HFF-Myc (cell line): ENCODE measurements at places on chromosomes 7 and 10.

GRCh38 chr10:12702215-12702770 is 299.2 kb downstream of the CCDC3 start:
- no peak for DNase-seq

DNA sequence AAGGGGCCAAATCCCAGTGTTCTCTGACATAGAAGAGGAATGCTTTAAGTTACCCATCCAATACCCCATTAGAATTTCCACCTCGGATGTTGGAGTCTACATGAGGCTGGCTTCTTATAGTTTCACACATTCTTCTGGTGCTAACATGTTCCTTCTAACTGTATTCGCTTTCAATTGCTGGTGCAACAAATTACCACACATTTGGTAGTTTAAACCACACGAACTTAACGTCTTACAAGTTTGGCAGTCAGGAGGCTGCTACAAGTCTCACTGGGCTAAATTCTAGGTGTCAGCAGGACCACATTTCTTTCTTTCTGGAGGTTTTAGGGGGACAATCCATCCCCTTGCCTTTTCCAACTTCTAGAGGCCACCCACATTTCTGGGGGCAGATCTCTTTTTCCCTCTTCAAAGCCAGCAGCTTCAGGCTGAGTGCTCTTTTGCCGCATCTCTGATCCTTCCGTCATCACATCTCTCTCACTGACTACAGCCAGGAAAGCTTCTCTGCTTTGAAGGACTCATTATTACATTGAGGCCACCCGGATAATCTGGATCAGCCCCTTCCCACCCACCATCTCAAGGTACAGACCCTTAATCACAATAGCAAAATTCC is 5.1 kb upstream of the MACC1 start:
- DNase-seq, result no peak

DNA sequence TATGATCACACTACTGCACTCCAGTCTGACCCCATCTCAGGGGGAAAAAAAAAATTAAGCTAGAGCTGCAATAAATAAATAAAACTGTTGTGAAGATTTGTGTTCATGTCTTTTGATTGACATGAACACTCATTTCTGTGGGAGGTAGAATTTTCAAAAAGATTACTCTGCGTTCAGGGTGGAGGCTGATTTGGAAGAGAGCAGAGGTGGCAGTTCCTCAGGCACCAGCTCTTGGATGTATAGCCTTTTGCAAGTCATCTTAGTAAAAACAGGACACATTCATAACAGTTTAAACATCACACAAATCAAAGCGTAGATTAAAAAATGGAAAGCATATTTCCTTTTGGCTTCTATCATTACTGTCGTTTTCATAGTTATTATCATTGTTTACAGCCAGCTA is 243.5 kb upstream of the LRGUK start:
- DNase-seq, result no peak

DNA sequence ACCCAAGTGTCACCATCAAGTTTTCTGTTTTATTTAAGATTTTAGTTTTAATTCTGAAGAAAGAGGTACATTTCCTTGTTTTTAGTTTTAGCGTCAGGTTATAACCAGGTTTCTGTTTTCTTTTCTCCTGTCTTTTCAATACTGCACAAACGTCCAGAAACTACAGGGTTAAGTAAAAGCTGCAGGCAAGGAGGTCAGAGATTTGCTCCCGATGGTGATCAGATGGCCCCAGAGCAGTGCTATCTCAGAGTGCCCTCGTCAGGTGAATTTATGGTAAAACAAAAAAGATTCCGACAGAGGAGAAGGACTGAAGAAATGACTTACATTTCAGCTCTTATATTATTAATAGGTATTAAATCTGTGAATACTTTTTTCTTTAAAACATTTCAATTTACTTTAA is 128.2 kb downstream of the STRA8 start:
- DNase-seq, result no peak

- no peak for DNase-seq
Measured at GRCh38 chr7:122487131-122487530, 182.6 kb upstream of the FEZF1 start.

- DNase-seq, result no peak
Measured at GRCh38 chr7:120941856-120942255, 8.7 kb upstream of the ING3 start.

DNA sequence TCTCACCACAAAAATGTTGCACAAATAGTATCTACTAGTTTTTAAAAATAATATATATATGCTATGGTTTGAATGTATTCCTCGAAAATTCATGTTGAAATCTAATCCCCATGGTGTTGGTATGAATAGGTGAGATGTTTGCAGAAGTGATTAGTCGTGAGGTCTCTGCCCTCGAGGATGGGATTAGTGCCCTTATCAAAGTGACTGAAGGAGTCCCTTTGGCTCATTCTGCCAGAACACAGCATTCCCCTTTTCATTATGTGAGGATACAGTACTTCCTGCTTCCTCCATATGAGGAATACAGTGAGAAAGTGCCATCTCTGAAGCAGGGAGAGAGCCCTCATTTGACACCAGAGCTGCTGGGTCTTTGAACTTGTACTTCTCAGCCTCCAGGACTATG is 777.5 kb upstream of the LRRTM3 start:
- DNase-seq, result no peak

DNA sequence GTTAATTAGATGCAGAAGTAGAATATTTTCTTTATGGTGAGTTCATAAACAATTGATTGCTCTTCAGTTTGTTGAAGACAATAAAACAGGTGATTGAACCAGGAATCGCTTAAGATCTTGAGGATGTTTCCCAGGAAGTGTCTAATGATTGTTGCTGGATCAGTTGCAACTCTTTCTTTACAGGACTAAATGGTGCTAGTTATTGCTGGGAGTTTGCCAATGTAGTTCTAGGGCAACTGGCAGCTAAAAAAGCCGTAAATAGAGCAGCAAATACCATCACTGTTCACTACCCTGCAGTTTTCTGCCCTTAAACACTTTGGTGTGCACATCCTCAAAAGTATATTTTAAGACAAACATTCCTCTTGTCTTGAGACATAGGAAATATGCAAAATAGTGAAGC is 119.2 kb upstream of the ANK3 start:
- DNase-seq, result no peak

DNA sequence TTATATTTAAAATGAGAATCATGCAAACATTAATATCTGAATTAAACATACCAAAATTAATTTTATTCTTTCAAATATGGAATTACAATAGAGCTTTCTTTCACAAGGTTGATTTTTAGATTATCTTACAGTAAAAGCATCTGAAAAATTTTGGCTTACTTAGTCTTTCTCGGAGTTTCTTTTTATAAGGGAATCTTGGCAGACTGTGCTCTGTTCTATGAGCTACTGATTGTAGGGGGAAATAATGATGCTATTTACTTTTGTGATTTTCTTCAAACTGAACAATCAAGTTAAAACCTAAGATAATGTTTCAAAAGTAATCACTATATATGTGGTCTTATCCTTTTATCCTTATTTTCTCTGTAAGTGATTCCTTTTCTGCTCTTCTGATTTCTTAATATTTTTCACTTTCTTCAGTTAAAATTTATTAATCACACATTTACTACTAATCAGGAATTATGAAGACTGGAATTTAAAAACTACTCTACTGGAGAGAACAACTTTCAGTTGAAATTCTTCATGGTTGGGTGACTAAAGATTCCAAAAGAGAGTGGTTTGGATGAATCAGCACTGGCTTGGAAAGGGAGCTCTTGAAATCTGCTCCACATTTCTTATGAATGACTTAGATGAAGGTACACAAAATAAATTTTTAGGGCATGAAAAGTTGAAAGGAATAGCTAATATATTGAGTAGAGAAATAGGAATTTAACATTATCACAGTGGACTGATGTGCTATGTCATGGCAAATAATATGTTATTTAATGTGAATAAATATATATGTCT is 103.9 kb downstream of the PPP1R9A start:
- no peak for DNase-seq

- no peak for DNase-seq
Measured at GRCh38 chr7:112192236-112193154, 13.7 kb downstream of the DOCK4 start.

DNA sequence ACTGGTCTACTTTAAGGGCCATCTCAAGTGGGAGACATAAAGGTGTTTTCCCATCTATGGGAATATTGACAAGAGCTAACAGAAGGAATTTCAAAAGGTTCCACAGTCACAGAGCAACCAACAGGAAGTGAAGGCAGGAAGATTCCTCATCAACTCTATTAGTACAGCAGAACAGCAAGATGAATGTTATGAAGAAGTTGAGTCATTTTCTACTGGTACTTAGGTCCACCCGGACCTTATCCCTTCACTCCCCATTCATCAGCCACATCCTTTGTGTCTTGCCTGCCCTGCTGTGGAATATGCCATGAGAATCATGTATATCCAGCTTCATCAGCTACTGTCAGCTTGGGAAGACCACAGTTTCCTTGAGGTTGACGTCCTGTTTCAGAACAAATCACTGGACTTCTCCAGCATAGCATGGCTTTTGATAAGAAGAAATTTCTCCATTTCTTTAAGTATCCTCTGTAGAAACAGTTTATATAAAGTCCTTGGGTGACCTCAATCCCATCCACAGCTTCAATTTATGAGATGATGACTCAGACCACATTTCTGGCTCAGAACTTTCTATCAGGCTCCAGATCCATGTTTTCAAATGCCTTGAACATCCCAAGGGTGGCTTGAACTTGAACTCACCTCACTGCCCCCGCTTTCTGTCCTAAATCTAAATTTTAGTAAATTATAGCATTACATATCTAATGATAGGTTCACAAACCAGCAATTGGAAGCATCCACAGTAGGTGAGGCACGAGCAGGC is 84.9 kb upstream of the AGK start:
- no peak for DNase-seq

DNA sequence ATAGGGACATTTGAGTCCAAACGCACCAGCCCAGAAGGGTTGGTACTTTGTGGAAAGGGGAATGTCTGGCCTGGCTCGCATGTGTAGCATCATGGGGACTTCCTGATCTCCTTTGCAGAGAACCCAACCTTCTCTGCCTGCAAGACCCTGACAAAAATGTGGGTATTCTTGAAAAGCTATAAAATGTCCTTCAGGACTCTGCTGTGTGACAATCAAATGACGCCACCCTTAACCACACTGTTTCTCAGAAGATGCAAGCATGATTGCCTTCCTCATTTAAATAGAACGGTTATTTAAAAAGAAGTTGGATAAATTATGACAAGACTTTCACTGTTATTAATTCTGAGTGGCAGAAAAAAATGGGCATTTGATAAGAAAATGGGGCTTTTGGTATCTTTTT is 15.1 kb upstream of the GPR15LG start:
- DNase-seq, result no peak

DNA sequence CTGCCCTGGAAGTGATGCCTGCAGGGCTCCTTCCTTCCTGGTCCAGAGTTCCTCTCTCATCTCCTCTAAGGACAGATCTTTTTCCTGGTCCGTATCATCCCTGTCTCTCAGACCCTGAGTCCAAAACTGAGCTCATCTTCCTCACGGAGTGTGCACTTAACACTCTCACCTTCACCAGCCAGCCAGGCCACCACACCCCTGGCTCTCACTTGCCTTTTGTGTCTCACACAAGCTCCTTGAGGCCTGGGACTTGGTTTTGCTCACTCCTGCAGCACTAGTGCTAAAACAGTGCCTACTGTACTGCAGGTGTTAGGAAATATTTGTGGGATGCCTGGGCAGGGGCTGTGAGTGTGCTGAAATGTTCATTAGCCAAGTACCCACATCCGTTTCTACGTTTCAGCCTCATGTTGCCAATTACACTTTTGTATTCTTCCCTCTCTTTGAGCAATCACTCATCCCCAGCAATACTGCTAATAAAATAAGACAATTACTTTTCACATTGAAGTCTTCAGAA is 21.4 kb upstream of the PARP12 start:
- DNase-seq, result no peak

DNA sequence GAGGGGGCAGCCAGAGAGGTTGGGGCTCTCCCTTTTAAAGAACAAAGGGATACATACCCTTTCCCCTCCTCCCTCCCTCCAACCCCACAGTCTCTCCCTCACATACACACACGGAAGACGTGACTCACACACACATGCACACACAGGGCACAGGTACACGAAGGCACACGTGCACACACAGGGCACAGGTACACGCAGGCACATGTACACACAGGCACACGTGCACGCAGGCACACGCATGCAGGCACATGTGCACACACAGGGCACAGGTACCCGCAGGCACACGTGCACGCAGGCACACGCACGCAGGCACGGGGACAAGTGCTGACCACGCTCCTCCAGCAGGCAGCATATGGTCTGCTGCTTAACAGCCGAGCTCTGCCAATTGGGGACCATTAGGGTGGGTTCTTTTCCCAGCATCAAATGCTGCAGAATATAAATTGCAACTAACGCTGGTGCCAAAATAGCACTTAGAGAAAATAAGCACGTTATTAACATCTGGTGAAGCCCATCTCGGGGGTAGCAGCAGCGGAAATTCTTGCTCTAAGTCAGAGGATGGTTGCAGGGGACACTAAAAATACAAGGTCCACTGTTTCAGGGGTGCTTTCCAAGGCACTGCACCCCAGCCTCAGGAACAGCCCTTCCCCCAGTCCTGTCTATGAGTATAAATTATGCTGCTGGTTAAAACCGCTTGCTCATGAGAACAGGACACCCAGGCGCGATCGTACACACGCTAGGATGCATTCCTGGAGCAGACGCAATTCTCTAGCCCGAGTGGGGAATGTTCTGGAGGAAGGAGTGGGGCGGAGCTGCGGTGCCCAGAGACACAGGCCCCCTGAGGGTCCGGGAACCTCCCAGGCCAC is 55.2 kb upstream of the TNRC18 start:
- DNase-seq, result peak; percentile 31

- no peak for DNase-seq
Measured at GRCh38 chr10:69749178-69750010, 52.3 kb upstream of the COL13A1 start.

GRCh38 chr10:98370831-98371820 is 43.9 kb downstream of the PYROXD2 start:
- no peak for DNase-seq

DNA sequence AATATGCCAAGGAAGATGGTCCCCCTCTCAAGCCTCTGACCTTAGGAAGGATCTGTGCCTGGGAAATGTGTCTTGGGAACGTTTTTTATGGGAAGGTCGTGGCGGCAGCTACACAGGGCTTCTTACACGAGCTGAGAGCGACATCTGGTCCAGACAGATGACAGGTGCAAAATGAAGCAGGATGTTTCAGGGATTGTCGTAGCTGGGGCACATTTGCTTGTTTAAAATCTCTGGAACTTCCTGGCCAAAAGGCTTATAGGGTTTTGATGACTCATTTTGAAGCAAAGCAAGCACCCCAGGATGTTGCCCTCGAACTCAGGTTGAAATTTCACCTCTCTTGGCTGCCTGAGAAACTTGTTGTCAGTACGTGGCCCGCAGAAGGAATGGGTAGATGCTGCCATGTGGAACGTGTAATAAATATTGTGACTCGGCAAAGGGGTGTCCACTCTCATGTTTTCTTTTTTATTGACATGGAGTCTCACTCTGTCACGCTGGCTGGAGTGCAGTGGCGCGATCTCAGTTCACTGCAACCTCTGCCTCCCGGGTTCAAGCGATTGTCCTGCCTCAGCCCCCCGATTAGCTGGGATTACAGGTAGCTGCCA is 117.5 kb downstream of the CAMK1D start:
- peak; percentile 24 for DNase-seq

DNA sequence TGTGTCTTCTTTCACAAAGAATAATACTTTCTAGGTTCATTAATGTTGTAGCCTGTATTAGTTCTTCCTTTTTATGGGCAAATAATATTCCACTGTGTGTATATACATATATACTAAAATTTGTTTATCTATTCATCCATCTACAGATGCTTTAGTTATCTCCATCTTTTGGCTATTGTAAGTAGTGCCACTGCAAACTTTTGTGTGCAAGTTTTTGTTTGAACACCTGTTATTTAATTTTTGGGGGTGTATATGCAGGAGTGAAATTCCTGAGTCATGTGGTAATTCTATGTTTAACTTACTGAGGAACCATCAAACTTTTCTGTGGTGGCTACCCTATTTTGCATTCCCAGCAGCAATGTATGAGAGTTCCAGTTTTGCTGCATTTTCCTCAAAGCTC is 37.7 kb upstream of the AGR3 start:
- no peak for DNase-seq
